Lung (tissue), 17 donors: ENCODE measurements at places on chromosomes 7 and 10. TPM values are rescaled to one million over a fixed set of nuclear protein-coding genes. Genes with fewer than 3 reads are reported as not detected.

CPA2 gene
- polyA plus RNA-seq: 0.21 TPM

GNAT3 gene
- polyA plus RNA-seq: not detected

CYP26C1 gene
- 0.06 TPM for polyA plus RNA-seq

C10orf90 gene
- polyA plus RNA-seq: not detected

SNX13 gene
- polyA plus RNA-seq: 8.9 TPM

ACSM6 gene
- not detected for polyA plus RNA-seq

FKBP14 gene
- polyA plus RNA-seq: 2.6 TPM

ARL5B gene
- 6.6 TPM for polyA plus RNA-seq

POLR3A gene
- polyA plus RNA-seq: 3.9 TPM

LIPK gene
- polyA plus RNA-seq: not detected

DNA sequence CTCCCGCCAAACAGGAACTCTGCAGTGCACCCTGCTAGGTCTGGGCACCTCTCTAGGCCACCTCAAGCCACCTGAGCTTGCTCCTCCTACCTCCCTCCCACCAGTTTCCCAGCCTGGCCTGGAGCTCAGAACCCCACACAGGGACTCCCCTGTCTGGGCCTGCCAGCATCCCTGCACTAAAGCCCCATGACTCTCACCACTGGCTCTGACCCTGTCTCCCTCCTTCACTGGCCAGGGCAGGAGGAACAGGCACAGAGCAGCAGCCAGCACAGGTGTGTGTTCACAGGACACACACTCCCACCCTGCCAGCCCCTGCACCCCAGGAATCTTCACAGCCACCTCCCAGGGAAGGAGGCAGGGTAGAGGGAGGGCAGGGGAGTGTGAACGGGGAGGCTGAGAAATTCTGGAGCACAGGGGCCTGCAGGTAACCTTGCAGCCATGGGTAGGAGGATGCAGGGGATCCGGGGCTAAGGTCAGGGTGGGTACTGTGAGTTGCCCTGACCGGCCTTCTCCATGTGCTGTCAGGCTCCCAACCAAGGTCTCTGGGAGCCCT lies 13.9 kb upstream of the ANTXRL start:
- no peak for DNase-seq

- no peak for DNase-seq
These were observed 394.1 kb upstream of the PHF14 start for GRCh38 chr7:10579561-10579960.

DNA sequence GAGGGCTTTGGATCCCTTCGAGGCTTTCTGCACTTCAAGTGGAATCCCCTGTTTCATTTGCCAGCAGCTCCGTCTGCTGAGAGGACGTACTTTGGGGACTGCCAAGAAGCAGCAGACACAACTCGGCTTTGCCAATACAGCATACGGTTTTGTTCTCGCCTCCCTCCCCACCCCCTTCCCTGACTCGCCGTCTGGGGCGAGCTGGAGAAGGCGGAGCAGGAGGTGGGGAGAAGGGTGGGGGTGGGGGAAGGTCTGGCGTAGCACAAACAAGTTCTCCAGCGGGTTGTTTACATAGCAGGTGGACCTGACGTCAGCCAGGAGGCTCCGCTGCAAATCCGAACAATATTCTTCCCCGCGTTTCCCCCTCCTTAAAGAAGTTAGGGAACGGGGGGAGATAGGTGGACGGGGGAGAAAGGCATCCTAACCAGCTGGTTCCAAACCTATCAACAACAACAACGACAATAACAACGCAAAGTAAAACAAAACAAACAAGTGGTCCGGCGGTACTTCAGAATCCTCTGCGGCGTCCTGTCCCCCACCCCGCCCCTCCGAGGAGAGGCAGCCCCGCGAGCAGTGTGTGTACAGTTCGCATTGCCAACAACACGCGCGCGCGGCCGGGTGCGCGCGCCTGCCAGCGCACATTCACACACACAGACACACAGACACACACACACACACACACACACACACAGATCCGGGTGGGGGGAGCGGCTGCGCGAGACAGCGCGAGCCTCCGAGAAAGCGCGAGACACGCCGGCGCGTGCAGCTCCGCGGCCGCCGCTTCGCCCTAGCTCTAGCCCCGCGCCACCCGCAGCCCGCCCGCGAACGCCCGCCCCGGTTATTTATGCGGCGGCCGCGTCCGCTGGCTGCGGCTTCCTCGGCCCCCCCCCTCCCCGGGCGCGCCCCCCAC lies 167.0 kb upstream of the PPP1R3A start:
- peak; percentile 99 for DNase-seq

- DNase-seq: peak; percentile 6
These were observed 7.4 kb upstream of the TRPV6 start for GRCh38 chr7:142892951-142893350.

GRCh38 chr7:3274131-3274530 lies 26.9 kb upstream of the SDK1 start:
- no peak for DNase-seq

- DNase-seq: peak; percentile 51
These were observed 4.4 kb downstream of the BAG3 start for GRCh38 chr10:119655566-119656001.

DNA sequence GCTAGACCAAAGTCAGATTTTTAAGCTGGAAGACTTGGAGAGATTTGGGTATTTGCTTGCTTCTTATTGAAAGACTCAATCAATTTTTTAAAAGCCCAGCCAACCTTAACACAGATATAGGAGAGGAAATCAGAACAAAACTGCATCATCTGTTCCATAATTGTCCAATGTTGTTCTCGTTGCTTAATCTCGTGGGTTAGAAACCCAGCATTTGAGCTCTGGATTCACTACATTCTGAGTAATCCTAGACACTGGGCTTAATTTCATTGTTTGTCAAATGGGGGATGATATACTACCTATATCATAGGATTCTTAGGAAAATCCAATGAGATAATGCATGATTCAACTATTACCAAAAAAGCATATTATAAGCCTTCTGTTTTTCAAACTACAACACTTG lies 48.9 kb downstream of the CALD1 start:
- no peak for DNase-seq

GRCh38 chr10:47370015-47370767 lies 13.9 kb downstream of the ZNF488 start:
- no peak for DNase-seq

- DNase-seq: no peak
These were observed 8.3 kb downstream of the BRAT1 start for GRCh38 chr7:2546776-2547586.

- DNase-seq: no peak
These were observed 16.8 kb downstream of the CALU start for GRCh38 chr7:128755819-128756476.

GRCh38 chr10:80260295-80261243 lies 28.9 kb downstream of the MAT1A start:
- DNase-seq: peak; percentile 44

- DNase-seq: no peak
These were observed 758.0 kb upstream of the LRRTM3 start for GRCh38 chr10:66167816-66168215.

DNA sequence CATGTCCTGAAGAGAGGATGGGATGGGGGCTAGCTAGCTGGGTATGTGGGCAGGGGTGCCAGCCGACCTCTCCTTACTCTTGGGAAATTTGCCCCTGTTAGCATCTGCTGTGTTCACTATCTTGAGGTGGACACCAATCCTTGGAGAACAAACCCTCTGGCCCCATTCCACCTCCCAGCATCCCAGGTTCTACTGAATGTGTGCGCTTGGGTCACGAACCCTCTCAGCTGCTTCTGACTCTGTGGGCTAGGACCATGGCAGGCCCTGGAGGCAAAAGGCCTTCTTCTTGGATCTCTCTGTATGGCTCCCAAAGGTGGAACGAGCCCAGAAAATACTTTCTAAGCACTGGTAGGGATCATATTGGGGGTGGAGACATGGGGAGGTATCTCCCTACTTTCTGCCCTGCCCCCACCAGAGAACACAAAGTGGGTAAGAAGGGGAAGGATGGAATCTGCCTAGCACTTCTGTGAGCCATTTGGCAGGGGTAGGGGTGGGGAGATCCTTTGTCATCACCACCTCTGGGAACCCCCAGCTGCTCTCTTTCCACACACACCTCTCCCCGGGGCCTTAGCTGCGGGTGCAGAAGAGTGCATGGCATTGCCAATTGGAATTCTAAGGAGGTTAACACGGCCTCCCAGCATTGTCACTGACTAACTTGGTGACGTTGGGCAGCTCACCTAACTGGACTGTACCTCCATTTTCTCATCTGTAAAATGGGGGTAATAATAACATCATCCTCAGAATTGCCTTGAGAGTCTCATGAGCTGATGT lies 7.7 kb downstream of the UNC5B start:
- DNase-seq: no peak

GRCh38 chr10:72832701-72833100 lies 60.8 kb upstream of the OIT3 start:
- DNase-seq: no peak

DNA sequence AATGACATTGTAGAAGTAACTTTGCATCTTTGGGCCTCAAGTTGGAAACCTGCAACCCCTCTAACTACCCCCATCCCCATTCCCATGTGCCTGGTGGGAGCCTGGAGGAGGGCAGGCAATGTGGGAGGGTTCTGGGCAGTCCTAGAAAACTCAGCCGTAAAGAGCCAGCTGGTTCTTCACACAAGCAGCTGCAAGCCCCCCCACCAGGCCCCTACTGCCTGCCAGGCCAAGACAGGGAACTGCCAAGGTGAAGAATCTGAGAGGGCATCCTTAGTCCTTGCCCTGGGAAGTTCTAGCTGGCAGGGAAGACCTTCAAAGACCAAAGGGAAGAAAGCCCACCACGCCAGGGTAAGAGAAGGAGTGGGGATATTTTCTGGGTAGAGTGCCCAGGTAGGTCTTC lies 12.2 kb upstream of the INMT start:
- DNase-seq: no peak

- peak; percentile 91 for DNase-seq
These were observed 22.0 kb downstream of the CSGALNACT2 start for GRCh38 chr10:43160046-43160920.

DNA sequence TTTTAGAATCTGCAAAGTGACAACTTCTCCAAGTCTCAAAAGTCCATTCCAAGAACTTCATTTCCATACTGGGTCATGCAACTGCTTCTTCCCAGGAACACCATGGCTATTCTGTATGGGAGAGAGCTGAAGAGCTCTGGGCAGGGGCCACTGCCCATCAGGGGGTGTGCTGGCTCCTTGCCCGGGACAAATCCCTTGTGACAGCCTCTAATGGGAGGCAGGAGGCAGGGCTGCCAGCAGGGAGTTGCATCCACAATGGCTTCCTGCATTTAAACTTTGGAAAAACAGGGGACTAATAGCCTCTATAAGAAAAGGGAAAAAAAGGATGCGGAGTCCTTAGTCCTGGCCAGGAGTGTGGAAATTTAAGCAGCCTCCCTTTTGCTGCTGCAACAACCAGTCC lies 18.4 kb upstream of the FRMD4A start:
- no peak for DNase-seq

DNA sequence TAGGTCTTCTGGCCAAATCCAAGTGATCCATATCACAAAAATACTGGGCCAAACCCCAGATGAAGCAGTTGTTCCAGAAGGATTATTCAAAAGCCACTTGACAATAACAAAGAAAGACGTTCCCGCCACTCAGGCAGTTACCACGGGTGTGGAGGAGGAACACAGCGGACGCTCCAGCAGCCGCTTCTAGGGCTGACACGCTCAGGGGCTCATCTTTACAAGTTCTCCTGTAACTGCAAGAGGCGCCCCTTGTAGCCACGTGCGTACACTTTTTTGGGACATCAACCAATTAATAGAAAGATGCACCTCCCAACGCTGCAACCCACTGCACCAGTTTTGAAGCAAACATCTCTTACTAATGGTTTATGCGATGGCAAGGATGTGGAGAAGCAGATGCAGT lies 159.4 kb downstream of the GRID1 start:
- DNase-seq: no peak

- no peak for DNase-seq
These were observed 88.5 kb downstream of the DLG5 start for GRCh38 chr10:77837925-77838595.

DNA sequence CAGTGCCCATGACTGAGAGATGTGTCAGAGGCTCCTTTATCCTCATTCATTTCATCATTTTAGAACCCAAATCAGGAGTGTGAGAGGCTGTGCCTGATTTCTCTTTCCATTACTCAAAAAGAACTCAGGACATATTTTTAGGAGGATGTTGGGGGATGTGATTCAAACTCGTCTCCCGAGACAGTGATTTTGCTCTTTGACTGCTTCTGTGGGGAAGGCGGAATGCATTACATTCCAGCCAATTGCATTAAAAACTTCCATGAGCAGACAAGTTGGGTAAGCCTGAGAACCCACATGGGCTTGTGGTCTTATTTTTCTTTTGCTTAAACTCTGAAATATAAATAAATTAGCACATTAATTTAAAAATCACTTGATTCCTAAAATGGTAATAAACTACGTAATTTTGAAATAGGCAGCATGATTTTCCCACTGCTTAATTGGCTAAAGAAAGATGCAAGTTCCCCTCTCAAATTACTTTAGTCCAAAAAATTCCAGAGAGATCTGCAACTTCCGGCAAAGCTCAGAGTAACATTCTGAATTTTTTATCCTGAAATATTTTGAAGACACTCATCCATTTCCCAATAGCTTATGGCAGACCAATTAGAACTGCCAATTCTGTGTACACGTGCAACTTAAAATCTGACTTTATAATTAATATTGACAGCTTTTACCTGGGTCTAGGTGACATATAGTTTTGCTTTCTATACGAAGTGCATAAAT lies 185.6 kb downstream of the C7orf25 start:
- DNase-seq: no peak

GRCh38 chr10:17586821-17587234 lies 30.3 kb downstream of the HACD1 start:
- DNase-seq: no peak

- no peak for DNase-seq
These were observed 50.3 kb upstream of the ATP6V0A4 start for GRCh38 chr7:138848056-138848980.

GRCh38 chr7:39321245-39321644 lies 245.0 kb upstream of the YAE1 start:
- no peak for DNase-seq

DNA sequence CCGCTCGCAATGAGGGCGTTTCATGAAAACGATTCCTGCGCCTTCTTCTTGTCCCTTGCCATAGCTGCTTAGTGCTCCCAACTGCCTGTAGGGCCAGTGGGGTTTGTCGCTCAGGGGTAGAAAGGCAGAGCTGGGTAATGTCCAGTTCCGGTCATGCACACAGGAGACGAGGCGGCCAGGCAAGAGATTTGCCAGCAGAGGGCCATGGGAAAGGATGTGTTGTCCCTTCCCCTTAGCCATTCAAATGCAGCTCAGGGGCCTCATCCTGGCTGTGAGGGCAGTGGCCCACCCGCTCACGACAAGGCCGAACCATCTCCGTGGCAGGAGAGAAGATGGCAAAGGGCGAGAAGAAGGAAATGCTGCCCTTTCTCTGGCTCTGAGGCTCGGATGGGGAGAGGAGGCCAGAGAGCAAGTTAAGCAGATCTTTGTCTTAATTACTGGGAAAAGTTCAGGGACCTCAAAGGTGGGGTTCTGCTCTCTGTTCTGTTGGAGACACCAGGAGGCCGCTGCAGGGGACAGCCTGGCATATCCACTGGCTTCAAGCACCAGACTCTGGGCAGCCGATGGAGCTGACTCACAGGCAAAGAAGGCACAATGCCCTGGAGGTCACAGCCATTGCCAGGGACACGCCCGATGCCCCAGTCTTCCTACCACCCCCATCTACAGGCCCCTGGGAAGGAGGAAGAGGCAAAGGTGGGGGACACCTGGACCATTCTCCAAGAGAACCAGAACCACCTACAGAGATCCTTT lies 534.8 kb upstream of the MGMT start:
- no peak for DNase-seq

- DNase-seq: no peak
These were observed 128.6 kb upstream of the BMPER start for GRCh38 chr7:33776788-33777187.
